Activated T-cell treated with anti-CD3 and anti-CD28 coated beads for 48 hours (primary cell): ENCODE measurements at places on chromosomes 7 and 10.
A peak's percentile ranks its signal among the peaks of the same experiment; 100 is the strongest.

GRCh38 chr7:73621168-73622063, 2.9 kb downstream of the MLXIPL start:
- DNase-seq, result no peak

DNA sequence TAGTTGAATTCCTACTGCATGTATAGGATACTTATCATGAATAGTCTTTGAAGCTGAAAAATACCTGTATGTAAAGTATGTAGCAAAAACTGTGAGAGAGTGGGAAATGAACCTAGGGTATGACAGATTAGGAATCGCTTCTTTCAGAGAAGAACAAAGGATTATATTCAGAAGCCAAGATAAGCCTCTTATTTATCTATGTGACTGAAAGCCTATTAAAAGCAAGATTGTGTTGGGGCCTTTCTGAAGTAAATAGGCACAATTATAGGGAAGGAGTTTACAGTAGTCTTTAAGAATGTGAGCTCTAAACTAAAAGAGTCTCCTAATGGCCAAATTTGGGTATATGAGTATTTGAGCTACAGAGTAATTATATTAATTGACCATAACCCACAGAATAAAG, 102.1 kb downstream of the MTERF1 start:
- DNase-seq, result no peak

GRCh38 chr10:69498711-69499471, 47.6 kb downstream of the TSPAN15 start:
- DNase-seq, result no peak

GRCh38 chr10:42973411-42973810, 103.5 kb upstream of the RET start:
- no peak for DNase-seq

GRCh38 chr7:64914557-64914956, 11.5 kb downstream of the ZNF273 start:
- DNase-seq, result no peak

DNA sequence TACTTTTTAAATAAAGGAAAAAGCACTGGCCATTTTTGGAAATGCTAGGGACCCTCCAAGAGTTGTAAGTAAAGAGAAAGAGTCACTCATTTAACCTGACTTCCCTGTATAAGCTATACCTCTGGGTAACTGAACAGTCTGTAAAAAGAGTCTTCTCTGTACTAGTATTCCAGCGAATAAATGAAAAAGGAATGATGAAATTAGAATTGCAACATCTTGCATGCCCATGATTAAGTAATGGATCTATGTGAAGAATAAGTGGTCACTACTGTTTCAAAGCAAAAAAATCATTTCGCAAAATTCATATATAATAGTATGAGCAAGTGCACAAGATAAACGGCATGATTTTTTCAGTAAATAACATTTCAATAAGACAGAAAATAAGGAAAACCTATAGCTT, 116.8 kb downstream of the ZFAND4 start:
- no peak for DNase-seq

GRCh38 chr7:118938845-118939244, 714.3 kb downstream of the ANKRD7 start:
- no peak for DNase-seq

- DNase-seq, result no peak
Observed at GRCh38 chr10:97854743-97855142, 5.1 kb downstream of the GOLGA7B start.

DNA sequence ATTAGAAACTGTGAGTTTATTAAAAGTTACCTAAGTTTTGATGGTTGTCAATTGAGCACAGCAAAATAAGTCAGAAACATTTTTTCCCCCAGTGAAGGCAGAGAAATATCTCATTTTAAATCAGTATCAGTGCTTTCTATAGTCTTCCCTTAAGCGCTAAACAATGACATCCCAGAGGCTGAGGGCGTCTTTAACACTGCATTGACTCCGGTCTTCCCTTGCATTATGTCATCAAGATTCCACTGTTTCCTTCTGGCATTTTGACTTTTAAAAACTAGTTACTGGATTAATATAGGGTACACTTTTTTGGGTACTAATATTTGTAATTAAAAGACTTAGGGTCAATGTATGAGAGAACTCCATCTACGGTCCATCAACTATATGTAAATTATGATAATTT, 3.9 kb downstream of the GLUD1 start:
- DNase-seq, result no peak

DNA sequence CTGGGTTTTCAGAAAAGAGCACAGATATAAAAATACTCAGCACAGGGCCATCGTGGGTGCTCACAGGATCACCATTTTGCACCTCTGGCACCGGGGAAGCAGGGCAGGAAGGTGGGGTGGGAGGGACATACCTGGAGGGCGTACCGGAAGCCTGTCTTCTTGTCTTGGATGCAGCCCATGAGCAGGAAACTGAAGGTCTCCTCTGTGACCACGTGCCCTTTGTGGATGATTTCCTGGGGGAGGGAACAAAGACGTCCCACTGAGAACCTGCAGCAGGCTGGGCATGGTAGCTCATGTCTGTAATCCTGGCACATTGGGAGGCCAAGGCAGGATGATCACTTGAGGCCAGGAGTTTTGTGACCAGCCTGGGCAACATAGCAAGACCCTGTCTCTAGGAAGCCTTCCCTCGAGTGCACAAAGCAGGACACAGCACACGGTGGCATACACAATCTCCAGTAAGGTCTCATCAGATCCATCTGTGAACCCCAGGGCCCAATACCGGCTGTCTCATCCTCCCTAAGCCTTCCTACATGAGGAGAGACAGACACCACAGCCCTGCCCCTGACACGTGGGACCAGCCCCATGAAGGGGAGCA, 9.5 kb downstream of the PTCD1 start:
- no peak for DNase-seq

DNA sequence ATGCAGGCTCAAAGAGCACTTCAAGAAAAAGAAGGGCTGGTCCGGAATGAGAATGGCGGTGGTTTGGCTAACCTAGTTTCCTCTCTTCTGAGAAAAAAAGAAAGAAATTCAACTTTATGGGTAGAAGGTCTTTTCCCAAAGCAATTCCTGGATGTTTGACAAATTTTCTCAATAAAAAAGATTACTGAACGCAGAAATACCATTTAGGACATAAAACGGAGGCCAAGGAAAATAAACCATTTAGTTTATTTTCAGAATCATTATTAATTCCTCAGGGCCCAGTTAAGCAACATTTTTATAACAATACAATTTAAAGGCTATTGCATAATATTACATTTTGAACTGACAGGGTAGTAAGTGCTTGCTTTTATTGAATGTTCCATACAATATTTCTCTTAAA, 284.6 kb upstream of the ANKRD30A start:
- no peak for DNase-seq

GRCh38 chr10:67471022-67471421, 225.0 kb downstream of the CTNNA3 start:
- no peak for DNase-seq

DNA sequence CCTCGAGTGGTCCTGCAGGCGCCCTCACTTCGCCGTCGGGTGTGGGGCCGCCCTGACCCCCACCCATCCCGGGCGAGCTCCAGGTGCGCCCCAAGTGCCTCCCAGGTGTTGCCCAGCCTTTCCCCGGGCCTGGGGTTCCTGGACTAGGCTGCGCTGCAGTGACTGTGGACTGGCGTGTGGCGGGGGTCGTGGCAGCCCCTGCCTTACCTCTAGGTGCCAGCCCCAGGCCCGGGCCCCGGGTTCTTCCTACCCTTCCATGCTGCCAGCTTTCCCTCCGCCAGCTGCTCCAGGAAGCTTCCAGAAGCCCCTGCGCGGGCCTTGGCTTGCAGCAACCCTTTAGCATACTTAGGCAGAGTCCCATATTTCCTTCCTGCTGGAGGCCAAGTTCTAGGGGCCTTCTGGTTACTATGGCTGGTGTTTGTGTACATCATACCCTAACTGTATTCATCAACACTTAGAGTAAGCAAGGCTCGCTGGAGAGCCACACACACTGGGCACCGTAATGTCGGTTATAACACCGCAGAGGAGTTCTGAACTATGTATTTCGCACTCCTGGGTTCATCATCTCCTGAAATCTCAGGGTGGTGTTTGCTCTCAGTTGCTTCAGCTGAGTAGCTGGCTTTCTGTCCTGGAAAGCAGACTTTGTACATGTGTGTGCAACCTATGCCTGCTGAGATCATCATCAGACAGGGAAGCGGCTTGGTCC, 471 bp downstream of the MGMT start:
- DNase-seq, result no peak

- no peak for DNase-seq
Observed at GRCh38 chr7:115747174-115747573, 283.4 kb downstream of the TFEC start.

DNA sequence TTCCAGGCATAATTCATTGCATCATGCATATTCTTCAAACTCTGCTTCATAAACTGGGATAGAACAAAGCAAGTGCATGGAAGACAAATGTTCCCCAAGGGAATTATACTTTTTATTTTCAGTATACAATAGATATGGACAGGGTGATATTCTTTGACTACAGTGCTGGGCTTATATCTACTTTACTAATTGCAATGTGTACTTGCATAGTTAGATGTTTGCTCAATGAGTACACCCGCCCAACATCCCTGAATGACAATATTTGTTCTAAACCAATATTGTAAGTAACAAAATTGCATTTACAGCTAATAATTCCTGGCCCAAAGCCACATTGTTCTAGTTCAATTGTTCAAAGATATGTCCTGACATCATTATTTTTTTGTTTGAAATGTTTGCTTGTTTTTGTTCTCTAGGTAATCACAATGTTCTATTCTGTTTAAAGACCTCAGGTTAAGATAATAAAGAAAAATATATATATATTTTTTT, 171.4 kb downstream of the PTN start:
- DNase-seq, result no peak

GRCh38 chr10:82397854-82398253, 522.9 kb downstream of the NRG3 start:
- no peak for DNase-seq

- DNase-seq, result no peak
Observed at GRCh38 chr7:135970682-135971365, 6.3 kb downstream of the MTPN start.

DNA sequence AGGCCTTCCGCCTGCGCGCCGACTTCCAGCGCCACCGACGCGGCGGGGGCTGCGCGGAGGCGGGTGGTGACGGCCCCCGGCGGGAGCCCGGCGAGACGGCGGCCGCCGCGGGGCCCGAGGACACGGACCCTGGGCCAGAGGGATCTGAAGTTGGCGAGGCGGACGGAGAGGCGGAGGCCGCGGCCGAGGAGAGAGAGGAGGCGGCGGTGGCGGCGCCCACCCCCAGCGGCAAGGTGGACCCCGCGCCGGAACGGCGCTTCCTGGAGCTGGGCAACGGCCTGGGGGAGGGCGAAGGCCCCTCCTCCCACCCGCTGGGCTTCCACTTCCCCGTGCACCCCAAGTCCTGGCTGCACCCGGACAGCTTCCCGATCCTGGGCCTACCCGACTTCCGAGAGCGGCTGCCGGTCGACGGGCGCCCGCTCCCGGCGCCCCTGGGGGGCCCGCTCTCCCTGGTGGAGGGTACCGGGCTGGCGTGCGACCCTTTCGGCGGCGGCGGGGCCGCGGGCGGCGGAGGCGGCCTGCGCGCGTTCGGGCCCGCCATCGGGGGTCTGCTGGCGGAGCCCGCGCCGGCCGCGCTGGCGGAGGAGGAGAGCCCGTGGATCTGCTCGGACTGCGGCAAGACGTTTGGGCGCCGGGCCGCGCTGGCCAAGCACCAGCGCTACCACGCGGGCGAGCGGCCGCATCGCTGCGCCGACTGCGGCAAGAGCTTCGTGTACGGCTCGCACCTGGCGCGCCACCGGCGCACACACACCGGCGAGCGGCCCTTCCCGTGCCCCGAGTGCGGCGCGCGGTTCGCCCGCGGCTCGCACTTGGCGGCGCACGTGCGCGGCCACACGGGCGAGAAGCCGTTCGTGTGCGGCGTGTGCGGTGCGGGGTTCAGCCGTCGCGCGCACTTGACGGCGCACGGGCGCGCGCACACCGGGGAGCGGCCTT, 16.2 kb downstream of the ZNF316 start:
- DNase-seq, result no peak

GRCh38 chr10:24210501-24210900, 1.6 kb downstream of the KIAA1217 start:
- no peak for DNase-seq

DNA sequence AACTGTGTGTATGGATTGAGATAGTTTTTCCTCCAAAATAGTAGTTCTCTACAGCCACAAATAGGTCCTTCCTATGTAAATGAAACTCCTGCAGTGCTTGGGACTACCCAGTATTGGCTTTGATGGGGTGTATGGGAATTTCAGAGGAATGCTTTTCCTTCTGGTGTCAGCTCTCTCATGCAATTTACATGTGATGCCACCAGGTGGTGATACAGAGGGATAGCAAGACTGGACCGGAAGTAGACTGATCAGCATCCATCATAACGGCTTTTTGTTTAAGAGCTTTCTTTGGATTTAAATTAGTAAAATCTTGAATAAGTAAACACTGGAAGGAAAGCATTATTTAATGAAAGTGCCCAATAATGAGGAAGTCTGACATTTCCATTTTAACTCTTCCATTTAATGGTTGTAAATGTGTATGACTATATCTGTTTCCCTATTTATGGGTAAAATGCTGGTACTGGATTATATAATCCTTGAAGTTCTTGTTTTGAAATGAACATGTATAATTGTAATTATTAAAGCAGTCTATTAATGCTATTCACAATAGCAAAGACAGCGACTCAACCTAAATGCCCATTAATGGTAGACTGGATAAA, 22.7 kb downstream of the DYNC1I1 start:
- DNase-seq, result no peak

- peak; percentile 21 for DNase-seq
Observed at GRCh38 chr7:108135446-108136190, 5.5 kb upstream of the LAMB4 start.

DNA sequence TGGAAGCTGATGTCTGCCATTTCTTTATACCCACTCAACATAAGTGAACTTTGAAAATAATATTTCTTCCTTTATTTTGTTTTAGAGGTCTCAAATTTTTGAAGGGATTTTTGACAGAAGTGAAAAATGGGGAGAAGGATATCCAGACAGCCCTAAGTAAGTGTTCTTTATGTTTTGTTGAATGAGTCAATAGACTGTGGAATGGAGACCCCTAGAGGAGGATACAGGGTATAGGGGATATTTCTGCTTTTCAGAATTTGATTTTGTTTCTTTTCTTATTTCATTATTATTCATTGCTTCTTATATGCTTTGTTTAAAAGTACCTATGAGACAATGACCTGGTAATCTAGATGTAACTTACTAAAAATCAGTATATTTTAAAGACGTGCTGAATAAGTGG, 34.4 kb downstream of the PLEKHA8 start:
- DNase-seq, result no peak

- DNase-seq, result no peak
Observed at GRCh38 chr10:119198438-119198837, 8.9 kb upstream of the GRK5 start.

GRCh38 chr10:122475591-122476332, 14.4 kb downstream of the HTRA1 start:
- no peak for DNase-seq

DNA sequence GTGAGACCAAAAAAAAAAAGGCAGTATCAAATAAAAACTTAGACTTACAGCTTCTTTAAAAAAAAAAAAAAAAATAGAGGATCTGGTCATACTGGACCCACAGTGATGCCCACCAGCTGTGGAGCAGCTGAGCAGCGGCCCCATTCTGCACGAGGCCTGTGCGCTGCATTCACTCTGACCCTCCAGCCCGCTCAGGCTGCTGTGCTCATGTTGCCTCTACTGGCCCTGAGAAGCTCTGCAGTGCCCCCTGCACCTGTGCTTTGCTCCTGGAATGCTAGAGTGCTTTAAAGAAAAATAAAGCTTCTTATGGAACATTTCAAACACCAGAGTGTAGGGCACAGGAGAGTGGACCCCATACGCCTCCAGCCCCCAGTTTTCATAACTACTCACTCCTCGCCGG, 33.2 kb downstream of the TMEM120A start:
- no peak for DNase-seq

GRCh38 chr10:38038107-38038931, 27.8 kb downstream of the ZNF33A start:
- DNase-seq, result no peak

- no peak for DNase-seq
Observed at GRCh38 chr7:90752051-90752450, 155.9 kb downstream of the CDK14 start.
